Natural killer cell treated with Interleukin-12 subunit alpha and Interleukin-12 subunit beta and Interleukin-15 and Interleukin-18, amount 100 ng/mL, for 72 hours (primary cell): ENCODE measurements at places on chromosomes 1 and 21.

GRCh38 chr21:36859744-36860501, 106.5 kb downstream of the HLCS start:
- peak; percentile 79 for DNase-seq

DNA sequence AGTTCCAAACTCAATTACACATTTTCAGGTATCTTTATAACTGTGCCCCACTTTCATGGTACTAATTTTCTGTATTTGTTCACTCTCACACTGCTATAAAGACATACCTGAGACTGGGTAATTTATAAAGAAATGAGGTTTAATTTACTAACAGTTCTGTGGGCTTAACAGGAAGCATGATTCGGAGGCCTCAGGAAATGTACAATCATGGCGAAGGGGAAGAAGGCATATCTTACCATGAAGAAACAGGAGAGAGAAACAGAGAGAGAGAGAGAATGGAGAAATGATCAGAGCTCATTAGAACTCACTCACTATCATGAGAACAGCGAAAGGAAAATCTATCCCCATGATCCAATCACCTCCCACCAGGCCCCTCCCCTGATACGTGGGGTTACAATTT, 874.1 kb upstream of the B3GALT2 start:
- DNase-seq, result no peak

DNA sequence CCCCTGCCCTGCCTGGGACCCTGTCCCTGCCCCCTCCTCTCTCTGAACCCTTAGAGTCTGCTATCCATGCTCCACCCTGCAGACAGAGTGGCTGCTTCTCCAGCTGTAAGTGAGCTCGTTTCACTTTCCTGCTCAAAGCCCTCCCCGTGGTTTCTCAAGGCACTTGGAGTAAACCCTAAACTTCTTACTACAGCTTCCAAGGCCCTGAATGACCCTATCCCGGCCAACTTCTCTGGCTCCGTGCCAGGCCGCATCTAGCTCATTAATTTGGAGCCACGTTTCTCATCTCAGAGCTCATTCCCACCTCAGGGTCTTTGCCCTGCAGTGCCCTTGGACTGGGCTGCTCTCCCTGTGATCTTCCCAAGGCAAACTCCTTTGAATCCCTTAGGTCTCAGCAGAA, 235.1 kb upstream of the RUNX1 start:
- no peak for DNase-seq

GRCh38 chr1:239315631-239316217, 70.6 kb upstream of the CHRM3 start:
- no peak for DNase-seq

GRCh38 chr1:222931023-222931422, 116.2 kb downstream of the DISP1 start:
- no peak for DNase-seq

DNA sequence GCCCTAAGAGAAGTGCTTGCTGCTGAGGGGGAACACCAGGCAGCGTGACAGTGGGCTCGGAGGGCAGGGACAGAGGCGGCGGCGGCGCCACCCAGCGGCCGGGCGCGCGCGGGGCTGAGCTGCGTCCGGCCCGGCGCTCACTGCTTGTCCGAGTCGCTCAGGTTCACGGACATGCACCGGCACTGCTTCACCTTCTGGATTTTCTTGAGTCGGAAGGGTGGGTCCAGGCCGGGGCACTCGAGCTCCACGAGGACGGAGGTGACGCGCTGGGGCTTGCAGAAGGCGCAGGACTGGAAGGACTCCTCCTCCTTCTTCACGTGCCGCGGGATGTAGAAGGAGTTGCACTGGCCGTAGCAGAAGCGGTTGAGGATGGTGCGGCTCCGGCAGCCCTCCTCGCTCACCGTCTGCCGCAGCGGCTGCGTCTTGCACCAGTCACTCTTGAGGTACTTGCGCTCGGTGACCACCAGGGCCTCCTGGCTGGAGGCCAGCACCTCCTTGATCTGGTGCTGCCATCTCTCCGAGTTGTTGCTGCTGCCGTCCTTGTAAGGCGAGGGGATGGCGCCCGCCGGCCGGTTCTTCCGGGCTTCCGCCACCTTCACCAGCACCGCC, 119.0 kb downstream of the GREM2 start:
- peak; percentile 64 for DNase-seq

- DNase-seq, result no peak
Observed at GRCh38 chr1:234014208-234014607, 109.7 kb downstream of the SLC35F3 start.

GRCh38 chr21:44576025-44576420, 2.5 kb downstream of the KRTAP10-4 start:
- no peak for DNase-seq

DNA sequence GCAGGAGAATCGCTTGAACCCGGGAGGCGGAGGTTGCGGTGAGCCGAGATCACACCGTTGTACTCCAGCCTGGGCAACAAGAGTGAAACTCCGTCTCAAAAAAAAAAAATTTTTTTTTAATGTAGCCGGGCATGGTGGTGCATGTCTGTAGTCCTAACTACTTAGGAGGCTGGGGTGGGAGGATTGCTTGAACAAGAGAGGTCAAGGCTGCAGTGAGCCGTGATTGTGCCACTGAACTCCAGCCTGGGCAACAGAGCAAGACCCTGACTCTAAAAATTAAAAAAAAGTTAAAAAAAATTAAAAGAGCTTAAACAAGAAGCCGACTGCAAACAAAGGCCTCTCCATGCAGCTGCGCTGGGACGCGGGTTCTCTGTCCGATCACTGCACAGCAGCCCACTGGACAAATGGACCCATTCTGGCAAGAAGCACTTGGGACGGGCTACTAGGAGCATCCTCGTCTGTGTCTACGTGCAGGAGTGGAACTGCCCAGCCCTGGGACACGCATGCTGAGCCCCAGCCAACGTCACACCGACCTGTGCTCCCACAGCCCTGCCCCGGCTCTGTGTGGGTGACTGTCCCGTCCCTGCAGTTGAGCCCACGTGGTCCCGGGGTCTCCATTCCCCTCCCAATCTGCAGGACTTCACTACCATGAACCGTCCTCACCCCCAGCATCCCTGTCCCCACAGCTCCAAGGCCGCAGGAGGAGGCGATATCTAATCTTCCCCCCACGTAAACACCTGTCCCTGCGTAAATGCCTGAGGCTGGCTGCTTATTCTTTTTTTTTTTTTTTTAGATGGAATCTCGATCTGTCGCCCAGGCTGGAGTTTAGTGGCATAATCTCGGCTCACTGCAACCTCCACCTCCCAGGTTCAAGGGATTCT, 12.3 kb downstream of the SLC35E2B start:
- no peak for DNase-seq

DNA sequence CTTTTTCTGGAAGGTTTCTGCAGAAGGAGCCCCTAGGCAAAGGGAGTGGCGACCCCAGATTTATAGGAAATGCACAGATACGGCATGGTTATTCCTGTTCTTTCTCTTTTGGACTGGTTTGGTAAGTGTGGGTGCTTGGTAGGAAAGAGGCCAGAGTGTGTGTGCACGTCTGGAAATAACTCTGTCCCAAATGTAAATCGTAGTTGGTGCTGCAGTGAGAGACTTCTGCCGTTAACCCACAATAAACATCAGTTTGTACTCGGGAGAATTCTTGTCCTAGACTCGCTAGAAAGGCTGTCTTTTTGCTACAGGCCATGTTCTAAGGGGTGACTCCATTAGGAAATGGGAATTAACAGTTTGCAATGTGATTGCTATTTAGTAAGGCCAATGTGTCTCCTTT, 779 bp downstream of the SLC44A3 start:
- DNase-seq, result no peak

GRCh38 chr1:14654554-14654953, 56.1 kb downstream of the KAZN start:
- DNase-seq, result no peak

DNA sequence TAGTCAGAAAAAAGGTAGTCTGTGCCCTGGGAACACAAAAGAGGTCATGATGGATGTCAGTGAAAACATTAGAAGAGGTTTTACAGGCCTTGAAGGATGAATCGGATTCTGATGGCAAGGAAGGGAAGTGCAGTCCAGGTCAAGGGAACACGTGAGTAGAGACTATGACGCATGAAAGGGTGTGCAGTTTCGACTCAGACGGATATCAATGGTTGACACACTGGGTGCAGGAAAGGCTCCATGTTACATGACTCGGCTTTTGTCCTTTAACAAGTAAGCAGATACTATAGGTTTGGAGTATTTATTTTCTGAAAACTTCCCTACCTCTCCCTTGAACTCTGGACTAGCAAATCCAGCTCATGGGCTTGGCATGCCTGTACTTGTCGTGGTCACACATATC, 55.3 kb downstream of the SEC16B start:
- DNase-seq, result no peak

DNA sequence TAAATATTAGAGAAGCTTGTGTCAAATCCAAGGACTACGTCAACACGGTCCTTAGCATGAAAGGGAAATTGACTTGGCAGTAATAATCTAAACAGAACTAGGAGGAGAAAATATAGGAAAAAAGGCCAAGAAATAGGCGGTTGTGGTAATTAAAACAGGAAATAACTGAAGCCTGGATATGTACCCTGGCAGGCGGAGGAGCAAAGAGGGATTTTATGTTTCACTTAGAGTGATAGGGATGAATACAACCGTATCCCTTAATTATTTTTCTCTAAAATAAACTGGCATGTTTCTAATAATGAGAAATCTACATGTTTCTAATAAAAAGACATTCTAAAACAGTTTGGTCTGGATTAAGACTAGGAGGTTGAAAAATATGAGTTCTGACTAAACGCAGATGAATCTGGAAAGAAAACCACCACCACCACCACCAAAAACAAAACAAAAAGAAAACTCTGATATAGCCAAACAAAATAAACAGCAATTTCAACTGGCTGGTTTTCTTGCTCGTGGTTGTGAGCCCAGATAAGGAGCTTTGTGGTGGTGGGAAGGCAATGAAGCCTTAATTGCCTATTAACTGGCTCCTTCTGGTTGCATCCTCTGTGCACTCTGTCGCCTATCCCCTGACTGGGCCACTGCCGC, 334.2 kb upstream of the SNX7 start:
- no peak for DNase-seq

DNA sequence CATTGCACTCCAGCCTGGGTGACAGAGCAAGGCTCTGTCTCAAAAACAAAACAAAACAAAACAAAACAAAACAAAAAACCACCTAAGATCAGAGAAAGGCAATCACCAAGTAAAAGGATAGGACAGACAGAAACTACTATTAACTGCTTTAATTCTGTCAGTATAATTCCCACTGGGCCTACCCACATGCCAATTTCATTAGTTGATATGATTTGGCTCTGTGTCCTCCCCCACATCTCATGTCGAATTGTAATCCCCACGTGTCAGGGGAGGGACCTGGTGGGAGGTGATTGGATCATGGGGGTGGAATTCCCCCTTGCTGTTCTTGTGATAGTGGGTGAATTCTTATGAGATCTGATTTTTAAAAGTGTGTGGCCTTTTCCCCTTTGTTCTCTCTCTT, 27.2 kb upstream of the CAPZB start:
- no peak for DNase-seq

DNA sequence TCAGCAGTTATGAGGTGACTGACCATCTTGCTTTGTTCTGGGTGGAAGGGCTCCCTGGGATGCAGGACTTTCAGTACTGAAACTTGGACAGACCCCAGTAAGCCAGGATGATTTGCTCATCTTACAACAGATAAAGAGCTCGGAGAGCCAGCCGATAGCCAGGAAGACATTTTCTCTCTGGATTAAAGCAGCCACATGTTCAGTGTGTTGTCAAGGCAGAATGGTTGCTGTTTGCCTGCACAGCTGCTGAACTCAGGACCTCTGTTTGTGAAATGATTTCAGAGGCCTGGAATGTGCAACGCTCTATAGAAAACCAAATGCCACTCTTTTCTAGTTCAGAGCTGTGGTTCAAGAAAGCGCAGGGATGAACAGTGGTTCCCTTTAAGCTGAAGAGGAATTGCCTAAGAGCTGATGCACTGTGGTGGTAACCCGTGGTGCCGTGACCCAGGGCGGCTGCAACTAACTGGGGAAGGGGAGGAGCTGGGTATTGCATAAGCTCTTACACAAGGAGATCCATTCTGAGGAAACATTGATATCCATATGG, 40.7 kb downstream of the CASQ2 start:
- no peak for DNase-seq

- no peak for DNase-seq
Observed at GRCh38 chr1:184595596-184595995, 159.1 kb downstream of the EDEM3 start.

GRCh38 chr1:201254625-201255478, 28.5 kb upstream of the PKP1 start:
- DNase-seq, result peak; percentile 76

GRCh38 chr1:56964349-56965017, 1.3 kb downstream of the C8B start:
- DNase-seq, result no peak

- DNase-seq, result no peak
Observed at GRCh38 chr1:234643111-234643849, 33.3 kb upstream of the IRF2BP2 start.

- DNase-seq, result no peak
Observed at GRCh38 chr1:121443001-121443540, 258.3 kb downstream of the SRGAP2C start.

- no peak for DNase-seq
Observed at GRCh38 chr1:2973601-2974593, 47.4 kb upstream of the ACTRT2 start.

DNA sequence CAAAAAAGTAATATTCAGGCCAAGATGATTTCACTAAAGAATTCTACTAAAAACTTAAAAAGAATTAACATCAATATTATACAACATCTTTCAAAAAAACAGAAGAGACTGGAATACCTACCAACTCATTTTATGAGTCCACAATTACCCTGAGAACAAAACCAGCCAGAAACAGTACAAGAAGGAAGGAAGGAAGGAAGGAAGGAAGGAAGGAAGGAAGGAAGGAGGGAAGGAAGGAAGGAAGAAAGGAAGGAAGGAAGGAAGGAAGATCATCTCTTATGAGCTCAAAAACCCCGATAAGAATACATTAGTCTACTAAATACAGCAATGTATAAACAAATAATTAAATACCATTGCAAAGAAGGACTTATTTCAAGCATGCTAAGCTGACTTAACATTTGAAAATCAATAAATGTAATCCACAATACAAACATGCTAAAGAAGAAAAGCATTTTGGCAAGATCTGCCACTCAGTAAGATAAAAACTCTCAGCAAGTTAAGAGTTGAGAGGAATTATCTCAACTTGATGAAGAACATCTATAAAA, 149.9 kb upstream of the RGS18 start:
- DNase-seq, result no peak

DNA sequence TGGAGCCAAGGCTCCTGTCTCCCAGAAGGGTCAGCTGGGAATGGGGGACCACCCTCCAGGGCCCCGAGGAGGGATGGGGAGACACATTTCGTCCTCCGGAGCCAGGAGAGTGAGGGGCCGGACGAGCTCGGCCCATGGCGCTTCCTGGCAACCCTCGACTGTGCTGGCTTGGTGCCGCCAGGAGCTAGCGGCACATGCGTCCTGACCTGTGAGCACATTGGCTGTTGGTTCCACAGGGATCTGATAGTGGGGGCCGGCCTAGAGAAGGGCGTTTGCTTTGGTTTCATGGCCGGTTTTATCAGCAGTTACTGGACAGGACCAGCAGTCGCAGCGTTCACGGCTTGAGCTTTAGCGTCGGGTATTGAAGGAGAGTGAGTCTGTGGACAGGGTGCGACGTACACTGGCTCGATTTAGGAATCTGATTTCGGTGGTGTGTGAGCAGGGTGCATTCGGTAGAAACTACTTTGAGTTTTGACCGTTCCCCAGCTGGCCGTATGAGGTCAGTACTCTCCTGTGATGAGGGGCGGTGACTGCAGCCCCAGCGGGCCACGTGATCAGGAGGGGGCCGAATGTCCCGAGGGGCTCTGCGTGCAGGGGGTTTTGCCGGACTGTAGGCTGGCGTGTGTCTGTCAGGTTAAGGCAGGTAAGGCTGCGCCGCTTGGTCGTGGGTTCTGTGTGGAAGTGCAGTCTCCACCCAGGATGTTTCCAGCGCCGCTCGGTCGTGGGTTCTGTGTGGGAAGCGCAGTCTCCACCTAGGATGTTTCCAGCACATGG, 18.7 kb downstream of the FAAP20 start:
- DNase-seq, result no peak
